ENCODE measurements at places on chromosomes 6 and 20.

DNA sequence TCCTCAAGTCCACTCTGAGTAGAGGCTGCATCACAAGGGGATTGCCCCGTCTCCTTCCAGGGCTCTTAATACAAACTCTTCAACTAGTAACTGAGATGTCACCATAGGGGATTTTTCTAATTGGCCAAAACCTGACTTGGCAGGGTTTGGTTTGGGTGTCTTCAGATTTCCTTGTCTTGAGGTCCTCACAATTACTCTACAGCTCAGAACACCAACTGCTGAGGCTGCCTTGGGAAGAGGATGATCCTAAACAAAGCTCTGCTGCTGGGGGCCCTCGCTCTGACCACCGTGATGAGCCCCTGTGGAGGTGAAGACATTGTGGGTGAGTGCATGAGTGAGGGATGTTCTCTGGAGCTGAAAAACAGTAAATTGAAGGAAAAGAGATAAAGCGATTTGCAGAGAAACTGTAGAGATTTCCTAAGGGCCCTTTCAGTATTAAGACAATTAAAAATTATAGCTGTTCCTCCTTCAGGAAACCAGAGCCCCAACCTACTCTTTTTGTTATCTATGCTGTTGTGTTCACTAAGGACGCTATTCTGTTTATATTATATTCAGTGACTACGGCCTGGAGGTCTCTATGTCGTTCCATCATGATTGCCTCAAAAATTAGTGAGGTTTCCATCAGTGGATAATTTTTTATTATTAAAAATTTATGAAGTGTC is at the start of gene HLA-DQA1:
Gene HLA-DQA1 (plus strand): TSS at position 188 of the 662 bp plus-strand sequence. CDS start 53 bp downstream, at position 241.
- DNase-seq, result no peak

DNA sequence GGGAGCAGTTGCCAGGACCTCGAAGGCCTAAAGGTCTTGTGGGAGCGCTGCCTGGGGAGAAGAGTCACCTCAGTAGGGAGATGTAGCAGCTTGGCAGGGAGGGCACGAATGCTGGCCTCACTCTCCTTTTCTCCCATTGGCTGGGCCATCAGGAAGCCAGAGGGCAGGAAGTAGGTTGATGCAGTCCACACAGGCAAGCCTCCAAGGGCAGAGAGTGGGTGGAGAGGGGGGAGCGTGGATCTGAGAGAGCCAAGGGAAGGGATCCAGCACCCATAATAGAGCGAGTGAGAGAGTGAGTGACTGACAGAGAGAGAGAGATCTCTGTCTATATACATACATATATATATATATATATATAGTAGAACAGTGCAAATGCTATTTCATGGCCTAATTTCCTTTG is 215.3 kb upstream of the LRFN2 start:
- DNase-seq, result no peak

DNA sequence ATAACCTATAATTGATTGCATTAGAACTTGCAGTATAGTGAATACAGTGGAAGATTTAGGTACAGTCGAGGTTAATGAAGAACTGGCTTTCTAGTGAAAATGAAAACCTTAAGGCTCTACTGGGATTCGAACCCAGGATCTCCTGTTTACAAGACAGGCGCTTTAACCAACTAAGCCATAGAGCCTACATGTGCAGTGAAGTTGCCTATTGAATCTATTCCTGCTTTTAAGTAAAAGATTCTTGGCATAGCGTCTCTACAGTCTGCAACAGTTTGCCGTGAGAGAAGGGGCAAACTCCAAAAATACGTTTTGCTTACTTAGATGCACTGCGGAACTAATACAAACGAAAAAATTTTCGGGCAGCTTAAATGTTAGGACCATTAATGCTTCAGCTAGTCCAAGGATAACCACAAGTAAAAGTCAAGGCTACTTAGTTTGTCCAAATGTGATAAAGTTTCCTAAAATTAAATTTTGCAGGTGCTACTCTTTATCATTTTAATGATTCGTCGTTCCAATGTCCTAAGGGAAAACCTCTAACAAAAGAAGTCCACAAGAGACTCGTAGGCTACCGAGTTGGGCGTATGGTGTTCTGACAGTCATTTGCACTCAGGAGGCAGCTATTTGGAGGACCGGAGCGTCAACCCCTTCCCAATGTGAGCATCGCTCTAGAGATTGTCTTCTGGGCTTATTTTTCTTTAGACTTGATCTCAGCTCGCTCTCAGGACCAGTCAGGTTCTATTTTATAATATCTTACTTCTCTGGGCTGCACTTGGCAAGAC is 31.3 kb upstream of the ZSCAN23 start:
- no peak for DNase-seq

- DNase-seq, result no peak
Measured at GRCh38 chr6:126300126-126300525, 39.8 kb upstream of the CENPW start.

DNA sequence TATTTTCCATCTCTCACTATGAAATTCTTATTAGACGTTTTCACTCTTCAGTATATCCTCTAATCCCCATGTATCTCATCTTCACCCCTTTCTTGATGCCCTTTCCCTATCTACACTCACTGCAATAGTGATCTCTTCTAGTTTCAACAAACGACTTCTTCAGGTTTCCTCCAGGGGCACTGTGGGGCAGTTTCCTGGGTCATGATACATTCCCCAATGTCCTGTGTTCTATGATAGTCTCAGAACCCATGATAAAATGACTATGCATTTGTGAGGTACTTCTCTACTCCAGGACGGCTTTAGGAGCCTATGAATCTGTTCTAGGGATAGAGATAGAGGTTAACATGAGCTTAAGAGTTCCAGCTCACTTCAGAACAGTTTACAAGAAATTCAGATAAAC is 183.3 kb downstream of the FOXC1 start:
- DNase-seq, result no peak

DNA sequence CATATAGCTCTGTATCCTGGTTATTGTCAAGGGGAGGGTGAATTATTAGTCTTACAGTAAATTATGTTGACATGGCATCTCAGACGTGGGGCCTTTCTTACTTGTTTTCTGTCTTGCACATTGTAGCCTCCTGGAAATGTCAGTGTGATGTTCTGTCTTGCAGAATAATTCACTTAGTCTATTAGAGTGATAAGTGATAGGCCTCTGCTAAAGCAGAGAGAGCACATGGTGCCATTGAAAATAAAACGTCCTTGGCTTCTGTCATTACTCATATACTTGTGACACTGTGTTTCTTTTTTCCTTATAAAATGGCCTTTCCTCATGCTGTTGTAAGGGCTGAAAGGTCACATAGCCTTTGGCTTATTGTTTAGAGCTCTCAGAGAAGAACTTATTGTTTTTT is 531.0 kb downstream of the EPM2A start:
- DNase-seq, result no peak

- DNase-seq, result no peak
Measured at GRCh38 chr6:90136837-90137568, 159.6 kb downstream of the BACH2 start.

GRCh38 chr20:7161690-7162089 is 394.2 kb downstream of the BMP2 start:
- DNase-seq, result no peak

DNA sequence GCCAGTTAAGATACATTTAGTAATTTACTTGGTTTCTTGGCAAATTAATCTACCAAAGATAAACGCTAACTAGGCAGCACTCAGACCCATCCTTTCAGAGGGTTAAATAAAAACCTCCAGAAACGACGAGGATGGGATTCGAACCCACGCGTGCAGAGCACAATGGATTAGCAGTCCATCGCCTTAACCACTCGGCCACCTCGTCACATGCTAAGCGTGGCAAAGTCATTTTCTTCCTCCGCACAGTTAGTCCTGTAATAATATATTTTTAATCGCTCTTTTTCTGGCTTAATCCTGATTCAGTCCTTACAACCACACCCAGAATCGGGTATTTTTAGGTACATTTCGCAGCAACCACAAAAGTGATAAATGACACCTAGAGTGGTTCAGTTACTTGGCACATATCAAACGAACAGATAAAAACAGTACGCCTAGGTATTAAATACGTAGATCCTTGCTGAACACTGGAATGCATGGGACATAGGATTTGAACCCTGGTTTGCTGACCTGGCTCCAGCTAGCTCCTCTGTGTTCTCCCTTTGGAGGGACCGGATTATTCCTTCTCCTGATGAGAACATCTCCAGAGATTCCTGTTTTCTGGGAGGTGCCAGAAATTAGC is 71.6 kb downstream of the GPX5 start:
- no peak for DNase-seq

- DNase-seq, result no peak
Measured at GRCh38 chr6:25013246-25013645, 77.5 kb upstream of the RIPOR2 start.

All from CD4-positive, alpha-beta T cell (primary cell).